SJCRH30 (cell line): ENCODE measurements at places on chromosomes 13 and 19.

- no peak for DNase-seq
Observed at GRCh38 chr19:16226878-16227836, 29.4 kb downstream of the AP1M1 start.

DNA sequence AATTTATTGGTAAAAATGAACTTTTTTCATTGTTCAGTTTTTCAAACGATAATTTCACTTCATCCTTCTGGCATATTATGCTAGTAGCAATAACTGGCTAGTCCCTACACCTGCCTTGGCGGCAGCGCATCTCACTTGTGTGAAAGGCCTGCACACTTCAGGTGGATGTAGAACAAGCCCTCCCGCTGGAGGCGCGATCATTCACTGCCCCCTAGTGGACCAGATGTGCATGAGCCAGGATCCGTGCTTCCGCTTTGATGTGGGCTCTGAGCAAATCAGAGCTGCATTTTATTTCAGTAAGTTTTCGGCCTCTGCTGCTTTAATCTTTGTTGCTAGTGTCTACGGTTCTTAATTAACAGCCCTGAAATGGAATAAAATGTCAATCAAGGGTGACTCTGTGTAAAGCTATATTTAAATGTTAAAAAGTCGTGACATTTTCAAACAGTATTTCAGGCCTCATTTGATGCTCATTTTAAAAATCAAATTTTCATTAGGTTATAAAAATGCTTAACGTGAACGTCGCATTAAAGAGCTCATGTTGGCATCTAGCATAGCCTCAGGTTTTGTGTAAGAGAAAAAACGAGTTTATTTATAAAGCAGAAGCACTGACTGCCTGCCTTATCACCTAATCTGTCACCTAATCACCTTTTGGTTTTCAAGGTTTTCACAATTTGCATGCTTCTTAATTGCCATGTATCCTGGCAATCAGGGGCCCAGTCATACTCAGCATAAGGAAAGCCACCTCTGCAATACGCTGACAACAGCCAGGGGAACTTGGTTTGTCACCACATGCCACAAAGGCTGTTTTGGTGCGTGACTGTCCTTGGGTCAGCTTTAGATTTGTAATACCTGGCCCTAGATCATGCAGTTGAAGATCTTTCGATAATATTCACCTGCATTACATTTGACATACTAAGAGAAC is 112.2 kb downstream of the TEX26 start:
- DNase-seq: peak; percentile 76

DNA sequence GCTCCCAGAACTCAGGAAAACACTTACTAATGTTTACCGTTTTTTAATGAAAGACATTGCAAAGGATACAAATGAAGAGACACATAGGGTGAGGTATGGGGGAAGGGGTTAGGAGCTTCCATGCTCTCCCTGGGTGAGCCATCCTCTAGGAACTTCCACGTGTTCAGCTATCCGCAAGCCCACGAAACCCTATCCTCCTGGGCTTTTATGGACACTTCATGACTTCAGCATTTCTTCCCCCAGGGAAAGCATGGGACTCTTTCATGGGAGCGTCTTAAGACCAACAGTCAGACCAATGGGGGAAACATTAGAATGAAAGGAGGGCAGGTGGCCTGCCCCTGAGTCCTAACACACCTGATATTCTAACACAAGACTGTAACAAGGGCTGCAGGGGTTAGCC is 6.6 kb upstream of the ESD start:
- DNase-seq: no peak

GRCh38 chr19:45187421-45188100 is 9.0 kb downstream of the BLOC1S3 start:
- DNase-seq: peak; percentile 61

DNA sequence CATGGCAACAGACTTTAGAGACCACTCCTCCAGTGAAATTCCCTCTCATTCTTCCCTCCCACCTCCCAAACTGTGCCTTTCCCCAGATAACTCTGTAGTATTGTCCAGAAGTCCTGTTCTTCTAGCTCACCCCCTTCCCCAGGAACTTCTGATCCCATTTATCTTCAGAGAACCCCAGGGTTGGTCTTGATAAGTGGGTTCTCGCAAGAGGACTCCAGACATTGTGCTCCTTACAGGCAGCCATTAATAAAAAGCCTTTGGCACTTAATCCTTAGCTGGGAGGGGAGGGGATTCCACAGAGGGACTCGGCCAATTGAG is 1.9 kb downstream of the LTBP4 start:
- no peak for DNase-seq

- DNase-seq: peak; percentile 72
Observed at GRCh38 chr19:39110263-39110967, 15.2 kb upstream of the PAK4 start.

- no peak for DNase-seq
Observed at GRCh38 chr13:51679616-51680015, 95.4 kb downstream of the WDFY2 start.

- DNase-seq: no peak
Observed at GRCh38 chr13:79663435-79663834, 182.5 kb downstream of the NDFIP2 start.

DNA sequence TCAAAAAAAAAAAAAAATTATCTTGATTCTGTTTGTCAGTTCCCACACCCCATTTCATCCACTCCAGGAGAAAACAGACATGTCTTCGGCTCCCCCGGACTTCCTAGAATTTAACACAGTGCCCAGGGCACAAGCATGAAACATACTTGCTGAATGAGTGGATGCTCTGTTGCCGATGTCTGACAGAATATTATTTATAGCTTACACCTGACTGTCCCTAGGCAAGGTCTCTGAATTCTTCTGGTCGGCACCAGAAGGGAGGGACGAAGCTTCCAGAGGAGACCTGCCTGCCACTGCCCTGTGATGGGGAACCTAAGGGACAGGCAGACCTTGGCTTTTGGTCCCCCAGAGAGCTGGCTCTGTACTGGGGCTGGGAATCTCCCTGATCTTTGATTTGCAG is 43.9 kb upstream of the PEG3 start:
- DNase-seq: peak; percentile 81

GRCh38 chr19:55066107-55066709 is 3.3 kb upstream of the RDH13 start:
- DNase-seq: peak; percentile 39

- no peak for DNase-seq
Observed at GRCh38 chr19:10553943-10554381, 10.3 kb downstream of the ATG4D start.

- DNase-seq: no peak
Observed at GRCh38 chr19:7877249-7877836, 3.2 kb upstream of the PRR36 start.

- DNase-seq: no peak
Observed at GRCh38 chr13:72379581-72379980, 347.8 kb downstream of the MZT1 start.

DNA sequence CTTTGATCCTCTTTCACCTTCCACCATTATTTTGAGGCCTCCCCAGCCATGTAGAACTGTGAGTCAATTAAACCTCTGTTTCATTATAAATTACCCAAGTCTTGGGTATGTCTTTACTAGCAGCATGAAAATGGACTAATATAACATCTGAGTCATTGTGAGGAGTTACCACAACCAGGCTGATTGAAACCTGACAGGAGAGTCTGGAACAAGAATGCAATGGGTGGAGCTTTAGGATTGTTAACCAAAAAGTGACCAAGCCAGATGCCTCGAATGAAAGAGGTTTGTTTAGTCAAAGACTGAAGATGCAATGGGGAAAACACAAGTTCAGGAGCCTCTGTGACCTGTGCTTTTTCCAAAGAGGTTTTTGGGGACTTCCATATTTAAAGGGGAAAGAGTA is 659.0 kb downstream of the SLITRK6 start:
- DNase-seq: no peak

- DNase-seq: no peak
Observed at GRCh38 chr19:1146412-1146699, 27.7 kb downstream of the SBNO2 start.

DNA sequence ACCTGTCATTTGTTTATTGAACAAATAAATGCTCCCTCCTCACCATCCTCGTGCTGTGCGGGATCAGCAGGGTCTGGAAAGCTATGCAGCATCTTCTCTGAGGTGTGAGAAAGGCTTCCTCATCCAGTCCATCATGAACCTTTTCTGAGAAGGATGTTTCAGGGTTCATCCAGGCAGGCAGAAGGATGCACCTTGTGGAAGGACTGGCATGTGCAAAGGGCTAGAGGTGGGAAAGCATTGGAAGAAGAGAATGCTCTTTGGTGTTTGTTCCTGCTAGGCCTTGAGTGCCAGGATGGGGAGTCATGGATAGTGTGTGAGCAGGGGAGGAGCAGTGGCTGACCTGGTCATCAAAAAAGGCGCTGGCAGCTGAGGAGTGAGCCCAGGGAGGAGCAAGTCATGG is 6.6 kb downstream of the PALM start:
- DNase-seq: no peak

DNA sequence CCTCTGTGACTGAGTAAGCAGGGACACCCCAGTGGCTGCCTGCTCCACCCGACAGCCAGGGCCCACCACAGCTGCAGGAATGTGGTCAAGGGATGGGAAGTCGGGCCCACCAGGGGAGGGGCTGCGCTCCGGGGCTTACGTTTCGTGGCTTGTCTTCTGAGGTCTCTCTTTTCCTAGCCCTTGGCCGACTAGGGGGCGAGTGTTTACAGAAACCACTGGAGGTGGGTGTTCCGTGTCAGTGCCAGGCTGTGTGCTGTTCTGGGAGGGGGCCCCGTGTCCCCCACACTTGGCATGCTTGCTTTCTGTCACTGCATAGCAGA is 4.5 kb downstream of the ADAT3 start:
- DNase-seq: no peak

DNA sequence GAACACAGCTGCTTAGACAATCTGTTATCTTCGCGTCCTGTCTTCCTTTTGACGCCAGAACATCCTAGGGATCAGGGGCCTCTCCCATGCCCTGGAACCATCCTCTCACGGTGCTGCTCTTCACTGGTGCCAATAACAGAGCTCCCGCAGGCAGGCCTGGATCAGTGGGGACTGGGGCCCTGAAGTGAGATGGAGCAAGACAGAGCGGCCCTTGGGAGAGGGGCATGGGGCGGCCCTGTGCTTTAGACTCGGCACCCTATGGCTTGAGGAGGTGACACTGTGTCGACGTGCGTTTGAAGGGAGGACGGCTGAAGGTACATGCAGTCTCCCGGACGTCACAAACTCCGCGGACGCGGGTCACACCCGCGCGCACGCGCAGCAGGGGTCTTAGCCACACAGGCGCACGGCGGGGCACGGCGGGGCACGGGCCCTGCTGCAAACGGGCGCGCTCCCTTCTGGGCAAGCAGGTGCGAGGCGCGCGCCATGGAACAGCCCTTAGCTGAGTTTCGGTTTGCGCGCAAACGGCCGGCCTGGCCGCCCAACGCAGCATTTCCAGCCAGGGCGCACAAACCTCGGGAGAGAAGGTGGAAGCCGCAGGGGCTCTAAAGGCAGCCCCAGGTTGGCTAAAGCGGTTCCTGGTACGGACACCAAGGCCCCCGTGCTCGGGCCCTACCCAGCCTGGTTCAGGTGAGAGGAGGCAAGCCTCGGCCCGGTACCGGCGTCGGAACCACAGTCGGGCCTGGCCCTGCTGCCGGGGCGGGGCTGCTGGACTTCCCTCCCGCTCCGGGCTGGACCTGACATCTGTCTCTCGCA is 16.5 kb upstream of the RNF17 start:
- DNase-seq: no peak

GRCh38 chr13:41463838-41464602 is 6.7 kb downstream of the RGCC start:
- no peak for DNase-seq

- DNase-seq: peak; percentile 66
Observed at GRCh38 chr19:782185-782877, 14.9 kb upstream of the PTBP1 start.

DNA sequence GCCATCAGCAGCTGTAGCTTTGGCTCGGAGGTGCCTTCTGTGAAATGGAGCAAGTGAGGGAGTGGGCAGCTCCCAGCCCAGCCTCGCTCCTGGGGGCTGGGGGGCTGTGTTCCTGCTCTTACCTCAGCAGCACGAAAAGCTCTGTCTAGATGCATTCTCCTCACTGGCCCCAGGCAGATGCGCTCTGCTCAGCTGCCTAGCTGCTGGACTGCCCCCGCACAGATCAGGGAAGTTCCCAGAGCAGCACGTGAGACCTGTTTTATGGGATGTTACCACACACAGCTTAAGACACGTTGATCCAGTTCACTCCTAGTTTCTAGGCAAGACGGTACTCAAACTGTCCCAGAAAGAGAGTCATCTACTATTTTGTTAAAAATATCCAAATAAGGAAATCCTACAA is 13.6 kb downstream of the LCP1 start:
- no peak for DNase-seq

DNA sequence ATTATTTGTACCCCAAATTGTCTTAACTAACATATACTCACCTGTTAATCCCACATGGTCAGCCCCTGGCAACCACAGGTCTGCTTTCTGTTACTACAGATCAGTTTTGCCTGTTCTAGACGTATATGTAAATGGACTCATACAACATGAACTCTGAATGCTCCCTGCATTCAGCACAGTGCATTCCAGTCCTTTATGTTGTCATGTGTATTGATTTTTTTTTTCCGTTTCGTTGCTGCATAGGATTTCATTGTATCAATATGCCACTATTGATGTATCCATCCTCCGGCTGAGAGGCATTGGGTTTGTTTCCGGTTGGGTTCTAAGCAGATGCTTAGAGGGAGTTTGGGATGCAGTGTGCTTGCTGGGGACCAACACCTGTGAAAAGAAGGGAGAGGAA is 36.1 kb upstream of the TNFRSF19 start:
- DNase-seq: no peak

DNA sequence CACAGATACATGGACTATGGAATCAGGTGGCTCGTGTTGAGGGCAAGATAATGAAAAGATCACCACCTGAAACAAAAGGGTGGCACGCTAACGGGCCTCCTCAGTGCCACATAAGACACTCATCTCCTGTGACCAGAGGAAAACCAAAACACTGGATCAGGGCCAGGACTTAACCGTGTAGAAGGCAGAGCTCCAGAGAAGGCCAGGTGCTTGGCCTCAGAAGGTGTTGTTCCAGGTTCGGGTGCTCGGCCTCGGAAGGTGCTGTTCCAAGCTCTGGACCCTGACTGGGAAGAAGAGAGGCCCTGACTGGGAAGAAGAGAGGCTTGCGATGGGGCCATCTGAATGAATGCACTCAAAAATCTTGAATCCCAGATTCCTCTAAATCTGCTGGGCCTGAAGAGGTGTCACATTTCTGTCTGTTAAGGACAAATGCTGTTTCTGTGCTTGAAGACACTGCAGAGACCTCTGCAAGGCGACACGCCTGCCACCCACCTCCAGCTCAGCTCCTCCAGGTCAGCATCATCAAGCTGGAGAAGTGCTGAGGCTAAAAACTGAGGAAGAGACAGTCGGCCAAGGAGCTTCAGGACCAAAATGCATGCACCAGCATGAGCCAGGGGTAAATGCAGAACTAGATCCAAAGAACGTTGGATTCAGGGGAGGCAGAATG is 2.7 kb upstream of the RASA3 start:
- no peak for DNase-seq

GRCh38 chr13:21014502-21015170 is 46.8 kb downstream of the LATS2 start:
- DNase-seq: peak; percentile 38

DNA sequence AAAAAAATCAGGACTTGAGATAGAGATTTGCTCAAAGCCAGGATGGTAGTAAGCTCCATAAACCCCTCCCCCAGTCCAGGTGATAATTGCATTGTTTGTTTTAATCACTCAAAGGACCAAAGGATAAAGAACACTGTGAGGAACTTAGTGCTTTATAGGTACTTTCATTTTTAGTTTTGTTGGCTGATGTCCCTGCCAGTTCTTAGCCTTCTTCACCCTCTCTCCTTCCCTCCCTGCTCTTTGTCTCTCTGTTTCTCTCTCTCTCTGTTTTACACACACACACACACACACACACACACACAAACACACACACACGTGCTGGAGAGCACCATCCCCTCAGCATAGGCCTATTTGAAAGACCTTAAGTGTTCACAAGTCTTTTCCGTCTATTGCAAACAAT is 5.2 kb downstream of the FRY start:
- DNase-seq: no peak

GRCh38 chr19:54307389-54308020 is 5.5 kb downstream of the LILRA5 start:
- no peak for DNase-seq
